ENCODE measurements at places on chromosomes 4 and X.

DNA sequence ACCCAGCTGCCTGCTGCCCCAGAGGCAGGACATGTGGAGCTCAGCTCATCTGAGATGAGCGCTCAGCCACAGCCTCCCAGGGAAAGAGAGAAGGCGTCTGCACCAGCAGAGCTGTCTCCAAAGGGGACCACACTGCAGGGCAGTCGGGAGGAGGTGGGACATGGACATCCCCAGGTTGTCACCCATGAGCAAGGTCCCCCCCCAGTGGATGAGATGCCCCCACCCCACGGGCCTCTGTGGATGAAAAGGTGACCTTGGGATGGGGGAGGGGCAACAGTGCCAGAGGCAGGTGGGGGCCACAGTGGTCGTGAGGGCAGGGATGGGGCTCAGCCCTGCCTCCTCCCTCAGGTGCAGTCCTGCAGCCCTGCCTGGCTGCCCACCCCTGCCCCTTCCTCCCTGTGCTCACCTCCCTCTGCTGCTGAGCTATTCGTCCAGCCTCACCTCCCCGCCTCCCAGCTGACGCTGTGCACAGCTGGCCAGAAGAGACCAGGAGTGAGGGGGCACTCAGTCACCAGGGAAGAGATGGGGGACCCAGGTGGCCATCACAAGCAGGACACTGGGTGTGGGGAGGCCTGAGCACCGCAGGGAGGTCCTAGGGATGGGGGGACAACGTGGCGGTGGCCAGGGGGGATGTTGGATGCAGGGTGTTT lies 9.3 kb downstream of the NKX1-1 start:
- no peak for DNase-seq

- DNase-seq: no peak
Measured at GRCh38 chrX:118706681-118707080, 20.7 kb upstream of the IL13RA1 start.

GRCh38 chr4:140135529-140136088 lies 18.4 kb downstream of the MAML3 start:
- no peak for DNase-seq

DNA sequence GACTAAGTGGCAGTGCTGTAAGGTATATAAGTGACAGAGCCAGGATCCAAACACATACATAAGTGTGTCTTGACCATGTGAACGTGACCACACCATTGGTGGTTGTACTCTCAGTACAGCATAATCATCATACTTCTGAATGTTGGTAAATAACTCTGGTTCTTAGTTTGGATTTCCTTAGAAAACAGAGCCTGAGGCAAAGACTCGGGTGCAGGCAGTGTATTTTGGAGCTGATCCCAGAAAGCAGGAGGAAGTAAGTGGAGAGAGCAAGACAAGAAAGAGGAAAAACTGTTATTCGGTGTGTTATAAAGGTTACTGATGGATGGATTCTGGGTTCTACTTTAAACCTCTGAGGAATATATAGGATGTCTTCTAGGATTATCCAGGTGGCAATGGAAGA lies 127.9 kb downstream of the SLC39A8 start:
- no peak for DNase-seq

Data from kidney epithelial cell (primary cell).